ENCODE measurements at places on chromosomes 5 and 9.

- DNase-seq, result no peak
Observed at GRCh38 chr5:52818360-52818759, 30.6 kb downstream of the ITGA1 start.

DNA sequence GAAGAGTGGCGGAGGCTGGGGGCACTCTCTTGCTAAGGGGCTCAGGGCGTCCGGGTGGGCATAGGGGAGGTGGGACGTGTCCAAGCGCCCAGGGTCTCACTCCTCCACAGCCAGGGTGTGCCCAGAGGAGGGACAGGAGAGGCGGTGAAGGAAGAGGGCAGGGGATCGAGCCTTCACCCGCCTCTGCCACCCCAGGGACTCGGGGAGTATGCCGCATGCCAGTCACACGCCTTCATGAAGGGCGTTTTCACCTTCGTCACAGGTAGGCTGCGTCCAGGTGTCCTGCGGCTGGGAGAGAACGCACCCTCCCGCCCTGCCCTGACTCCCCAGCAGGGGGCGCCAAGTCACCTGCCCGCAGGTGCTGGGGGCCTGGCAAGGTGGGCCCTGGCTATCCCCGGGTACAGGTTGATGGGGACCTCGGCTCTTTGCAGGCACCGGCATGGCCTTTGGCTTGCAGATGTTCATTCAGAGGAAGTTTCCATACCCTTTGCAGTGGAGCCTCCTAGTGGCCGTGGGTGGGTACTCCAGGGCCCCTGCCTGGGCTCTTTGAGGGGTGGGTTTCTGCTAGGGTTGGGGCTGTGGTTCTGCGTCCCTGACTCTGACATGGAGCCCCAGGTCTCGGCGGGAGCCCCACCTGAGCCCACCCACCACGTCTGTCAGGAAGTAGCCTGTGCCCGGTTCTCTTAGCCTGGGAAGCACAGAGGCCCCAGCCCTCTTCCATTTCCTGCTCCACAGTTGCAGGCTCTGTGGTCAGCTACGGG lies 552 bp downstream of the TMEM141 start:
- DNase-seq, result peak; percentile 77

DNA sequence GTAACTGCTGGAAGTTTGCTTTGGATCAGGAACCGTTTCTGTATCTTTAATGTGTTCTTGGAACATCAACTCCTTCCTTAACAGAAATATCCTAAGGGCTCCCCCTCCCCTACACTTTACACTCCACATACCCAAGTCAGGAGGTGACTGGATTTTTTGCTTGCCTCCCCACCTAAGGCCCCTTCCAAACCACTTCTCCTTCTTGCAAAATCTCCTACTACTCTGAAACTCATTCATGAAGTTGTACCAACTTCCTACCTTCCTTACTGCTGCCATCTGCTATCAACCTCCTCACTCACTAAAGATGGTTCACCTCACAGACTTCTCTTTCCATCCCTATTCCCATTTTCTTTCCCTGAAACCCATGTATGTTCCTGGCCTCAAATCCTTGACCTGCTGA lies 16.1 kb downstream of the TXN start:
- DNase-seq, result no peak

GRCh38 chr9:128187361-128187760 lies 4.0 kb downstream of the CIZ1 start:
- no peak for DNase-seq

- no peak for DNase-seq
Observed at GRCh38 chr5:77300451-77300850, 90.0 kb downstream of the PDE8B start.

GRCh38 chr5:6353602-6354302 lies 24.6 kb downstream of the MED10 start:
- no peak for DNase-seq

GRCh38 chr9:75909776-75910175 lies 19.3 kb downstream of the PCSK5 start:
- no peak for DNase-seq

GRCh38 chr5:168291964-168292785 lies 730 bp downstream of the WWC1 start:
- DNase-seq, result no peak

GRCh38 chr5:156570615-156571014 lies 243.7 kb downstream of the SGCD start:
- no peak for DNase-seq

DNA sequence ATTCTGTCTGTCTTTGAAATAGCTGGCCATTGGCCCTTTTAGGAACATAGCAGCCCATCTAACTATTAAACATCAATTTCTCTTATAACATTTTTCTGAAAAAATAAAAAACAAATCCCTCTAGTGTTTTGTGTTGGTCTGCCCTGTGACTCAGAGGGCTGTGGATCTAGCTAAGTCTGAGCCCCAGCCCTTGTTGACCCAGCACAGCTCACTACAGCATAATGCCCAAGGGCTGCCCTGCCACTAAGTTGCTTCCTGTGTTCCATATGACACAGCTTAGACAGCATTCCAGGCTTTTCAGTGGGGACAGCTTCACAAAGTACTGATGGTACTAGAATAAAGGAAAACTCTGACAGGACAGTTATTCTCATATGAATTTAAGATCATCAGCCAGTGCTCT lies 136.0 kb downstream of the SCAMP1 start:
- no peak for DNase-seq

- no peak for DNase-seq
Observed at GRCh38 chr9:87874304-87874623, 8.4 kb upstream of the SPATA31E1 start.

- no peak for DNase-seq
Observed at GRCh38 chr5:61279725-61280124, 52.3 kb upstream of the ZSWIM6 start.

- no peak for DNase-seq
Observed at GRCh38 chr9:120438836-120439546, 141.0 kb downstream of the CDK5RAP2 start.

DNA sequence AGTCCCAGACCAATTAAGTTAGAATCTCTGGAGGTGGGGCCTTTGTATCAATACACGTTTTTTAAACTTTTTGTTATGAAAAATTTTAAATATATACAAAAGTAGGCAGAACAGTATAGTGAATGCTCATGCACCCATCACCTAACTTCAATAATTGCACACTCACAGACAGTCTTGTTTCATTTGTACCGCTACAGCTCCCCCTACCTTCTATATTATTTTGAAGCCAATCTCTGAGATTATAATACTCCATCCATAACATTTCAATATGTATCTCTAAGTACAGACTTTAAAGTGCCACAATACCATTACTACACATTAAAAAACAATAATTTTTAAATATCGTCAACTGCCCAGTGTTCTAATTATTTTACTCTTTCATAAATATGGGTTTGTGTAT lies 32.9 kb downstream of the ISL1 start:
- DNase-seq, result no peak

DNA sequence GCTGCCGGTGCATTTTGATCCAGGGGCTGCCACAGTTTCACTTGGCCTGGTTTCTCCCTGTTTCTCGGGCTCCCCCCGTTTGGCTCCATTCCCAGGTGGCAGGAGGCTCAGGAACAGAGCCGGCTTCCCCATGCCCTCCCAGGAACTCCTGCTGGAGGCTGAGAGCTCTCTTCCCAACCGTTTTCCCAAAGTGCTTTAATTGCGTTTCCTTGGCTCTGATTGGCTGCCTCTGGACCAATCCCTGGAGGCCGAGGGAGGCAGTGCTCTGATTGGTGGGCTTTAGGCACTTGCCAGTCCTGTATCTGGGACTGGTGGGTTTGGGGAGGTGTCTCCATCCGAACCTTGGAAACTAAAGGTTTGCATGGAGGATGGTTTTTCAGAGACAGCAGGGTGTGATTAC lies 4.9 kb downstream of the TSPAN17 start:
- no peak for DNase-seq

DNA sequence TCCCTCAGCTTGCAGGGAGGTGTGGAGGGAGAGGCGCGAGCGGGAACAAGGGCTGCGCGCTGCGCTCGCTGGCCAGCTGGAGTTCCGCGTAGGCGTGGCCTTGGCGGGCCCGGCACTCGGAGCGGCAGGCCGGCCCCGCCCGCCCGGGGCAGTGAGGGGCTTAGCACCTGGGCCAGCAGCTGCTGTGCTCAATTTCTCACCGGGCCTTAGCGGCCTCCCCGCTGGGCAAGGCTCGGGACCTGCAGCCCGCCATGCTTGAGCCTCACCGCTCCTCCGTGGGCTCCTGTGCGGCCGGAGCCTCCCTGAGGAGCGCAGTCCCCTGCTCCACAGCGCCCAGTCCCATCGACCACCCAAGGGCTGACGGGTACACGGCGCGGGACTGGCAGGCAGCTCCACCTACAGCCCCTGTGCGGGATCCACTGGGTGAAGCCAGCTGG lies 1516.4 kb downstream of the EFNA5 start:
- DNase-seq, result no peak

DNA sequence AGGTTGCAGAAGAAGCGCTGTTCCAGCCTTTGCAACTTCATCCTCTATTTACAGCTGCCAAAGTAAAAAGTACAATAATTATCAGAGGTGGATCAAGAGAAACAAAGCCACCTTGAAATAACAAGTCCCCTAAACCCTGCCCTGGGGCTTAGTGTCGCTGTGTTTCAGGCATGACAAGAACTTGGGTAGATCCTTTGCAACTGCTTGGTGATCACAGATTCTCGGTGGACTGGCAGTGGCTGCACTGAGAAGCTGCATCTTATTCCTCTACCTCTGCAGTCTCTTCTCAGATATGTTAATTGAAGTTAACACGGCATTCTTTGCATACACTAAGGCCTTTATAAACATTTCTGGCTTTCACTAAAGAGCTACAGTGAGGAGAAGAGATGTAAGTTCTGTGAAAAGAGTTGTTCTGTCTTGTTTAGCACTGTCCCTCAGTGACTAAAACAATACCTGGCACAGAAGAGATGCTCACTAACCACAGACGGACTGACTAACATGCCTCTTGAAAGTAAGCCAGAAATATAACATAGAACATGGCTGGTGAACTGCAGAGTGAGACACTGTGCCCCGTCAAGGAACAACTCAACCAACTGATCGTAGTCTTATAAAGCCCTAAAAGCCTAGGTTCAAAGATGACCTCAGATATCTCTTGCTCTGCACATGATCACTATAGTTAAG lies 144.2 kb downstream of the MLLT3 start:
- DNase-seq, result no peak

DNA sequence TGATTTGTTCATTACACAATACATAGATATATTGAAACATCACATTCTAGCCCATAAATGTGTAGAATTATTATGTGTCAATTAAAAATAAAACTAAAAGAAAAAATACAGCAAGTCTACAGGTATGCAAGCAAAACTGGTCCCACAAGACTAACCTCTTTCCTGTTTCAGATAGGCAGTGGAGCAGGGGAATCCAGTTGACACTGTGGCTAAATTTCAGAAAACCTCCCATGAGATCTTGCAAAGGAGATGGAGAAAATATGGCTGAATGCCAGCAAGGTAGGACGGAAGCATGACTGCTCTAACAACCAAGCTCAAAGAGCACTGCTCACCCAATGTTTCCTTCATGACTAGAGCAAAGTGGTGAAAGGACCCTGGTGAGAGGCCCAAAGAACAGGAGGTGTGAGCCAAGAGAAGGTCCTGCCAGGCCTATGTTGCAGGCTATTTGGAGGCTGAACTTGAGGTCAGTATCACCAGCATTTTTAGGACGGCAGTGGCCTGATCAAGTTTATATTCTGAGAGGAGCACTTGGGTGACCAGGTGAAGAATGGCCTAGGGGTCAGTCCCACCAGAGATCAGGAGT lies 1.1 kb upstream of the SH3TC2 start:
- DNase-seq, result no peak

GRCh38 chr5:35483780-35484179 lies 133.9 kb upstream of the SPEF2 start:
- DNase-seq, result no peak

GRCh38 chr9:5392285-5392684 lies 45.4 kb downstream of the PLGRKT start:
- DNase-seq, result no peak

DNA sequence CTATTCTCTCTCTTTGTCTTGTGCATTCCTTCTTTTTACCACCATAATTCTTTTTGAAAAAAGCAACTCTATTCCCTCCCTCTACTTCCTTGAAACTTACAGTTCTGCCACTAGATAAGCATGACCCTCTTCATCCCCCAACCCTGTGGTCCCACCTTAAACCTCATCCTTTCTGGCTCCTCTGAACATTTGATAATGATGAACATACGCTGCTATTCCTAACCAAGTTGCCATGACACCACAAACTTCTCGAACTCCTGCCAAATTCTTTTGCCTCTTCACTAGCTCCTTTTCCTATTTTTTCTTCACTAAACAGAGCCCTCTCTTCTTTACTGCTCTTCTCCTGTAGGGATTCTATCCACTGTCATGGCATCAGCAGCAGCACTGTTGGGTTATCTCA lies 57.1 kb downstream of the MOCS2 start:
- DNase-seq, result no peak

All from CD4-positive, alpha-beta T cell treated with Interleukin-1 beta for 1 hour (primary cell).